ENCODE measurements at places on chromosomes 16 and 17.
A peak's percentile ranks its signal among the peaks of the same experiment; 100 is the strongest.

DNA sequence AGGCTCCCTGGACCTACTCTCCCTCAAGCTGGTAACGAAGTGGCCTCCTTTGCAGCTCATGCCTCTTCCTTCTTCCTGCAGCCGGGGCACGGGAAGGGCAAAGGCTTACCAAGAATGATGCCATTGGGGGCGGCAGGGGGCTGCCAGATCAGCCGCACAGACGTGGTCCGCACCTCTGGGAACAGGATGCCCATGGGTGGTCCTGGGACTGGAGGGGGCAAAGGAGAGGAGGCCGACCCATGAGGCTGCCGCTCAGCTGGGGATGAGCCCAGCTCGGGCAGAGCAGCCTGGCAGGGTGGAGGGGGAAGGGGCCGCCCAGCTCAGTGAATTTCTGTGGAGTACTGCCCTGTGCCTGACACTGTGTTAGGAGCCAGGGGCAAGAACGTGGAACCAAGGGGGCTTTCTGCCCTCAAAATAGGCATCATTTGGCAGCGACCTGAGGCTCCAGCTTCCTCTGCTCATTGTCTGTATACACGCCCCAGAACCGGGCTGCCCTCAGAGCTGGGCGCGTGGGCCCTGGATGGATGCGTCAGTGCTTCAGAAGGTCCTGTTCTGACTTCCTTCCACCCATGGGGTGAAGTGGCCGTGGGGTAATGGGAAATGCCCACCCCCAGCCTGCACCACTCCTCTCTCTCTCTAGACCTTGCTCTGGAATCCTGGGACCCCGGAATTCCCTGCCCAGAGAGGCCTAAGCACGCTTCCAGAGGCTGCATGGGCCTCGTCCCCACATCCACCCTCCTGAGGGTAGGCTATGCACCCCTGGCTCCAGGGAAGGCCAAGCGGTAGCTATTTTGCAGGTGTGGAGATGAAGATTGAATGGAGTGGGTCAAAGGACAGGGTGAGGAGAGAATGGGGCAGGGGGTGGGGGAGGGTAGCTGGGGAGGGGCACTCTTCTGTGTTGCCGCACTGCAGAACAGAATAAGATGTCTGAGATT is 79.8 kb upstream of the CDC42EP4 start:
- no peaks in the 10 kb centered on the region for H3K4me1 ChIP-seq
- H3K27ac ChIP-seq, result no peak overlapping the region
- no peaks in the 10 kb centered on the region for H3K27me3 ChIP-seq

- H3K27ac ChIP-seq, result no peak overlapping the region
- H3K4me3 ChIP-seq, result no peak overlapping the region
- DNase-seq, result no peak
- H3K4me1 ChIP-seq, result no peaks in the 10 kb centered on the region
Measured at GRCh38 chr16:59878999-59879398, 1144.9 kb upstream of the GOT2 start.

GRCh38 chr16:84045001-84045817 is 2.6 kb upstream of the SLC38A8 start:
- no peak overlapping the region for H3K27ac ChIP-seq
- H3K4me3 ChIP-seq, result no peak overlapping the region
- no peaks in the 10 kb centered on the region for H3K4me1 ChIP-seq
- peaks cover 3% of the 10 kb centered on the region for H3K36me3 ChIP-seq

DNA sequence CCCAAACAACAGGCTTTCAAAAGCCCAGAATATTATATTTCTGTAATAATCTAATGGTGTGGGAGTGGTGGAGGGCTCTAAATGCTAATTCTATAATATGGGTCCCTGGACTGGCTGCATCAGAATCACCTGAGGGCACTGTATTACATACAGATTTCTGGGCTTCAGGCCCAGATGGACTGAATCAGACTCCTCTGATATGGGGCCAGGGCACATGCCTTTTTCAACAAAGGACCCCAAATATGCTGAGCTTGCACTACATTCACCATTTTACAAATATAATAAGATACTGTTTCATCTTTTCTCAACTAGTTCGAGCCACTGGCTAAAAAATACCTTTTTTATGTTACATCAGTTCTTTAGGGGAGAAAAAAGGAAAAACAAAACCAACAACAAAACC is 309.7 kb downstream of the MAP2K6 start:
- no peaks in the 10 kb centered on the region for H3K4me1 ChIP-seq
- H3K36me3 ChIP-seq, result no peaks in the 10 kb centered on the region
- H3K4me3 ChIP-seq, result no peak overlapping the region
- H3K27ac ChIP-seq, result no peak overlapping the region

- no peaks in the 10 kb centered on the region for H3K27me3 ChIP-seq
- H3K36me3 ChIP-seq, result no peaks in the 10 kb centered on the region
- peak overlapping the region; percentile 89 for H3K27ac ChIP-seq
- H3K4me3 ChIP-seq, result peak overlapping the region; percentile 1
- DNase-seq, result peak; percentile 28
Measured at GRCh38 chr16:87570938-87571867, 31.1 kb upstream of the JPH3 start.
